ENCODE measurements at places on chromosomes 5 and 9.

DNA sequence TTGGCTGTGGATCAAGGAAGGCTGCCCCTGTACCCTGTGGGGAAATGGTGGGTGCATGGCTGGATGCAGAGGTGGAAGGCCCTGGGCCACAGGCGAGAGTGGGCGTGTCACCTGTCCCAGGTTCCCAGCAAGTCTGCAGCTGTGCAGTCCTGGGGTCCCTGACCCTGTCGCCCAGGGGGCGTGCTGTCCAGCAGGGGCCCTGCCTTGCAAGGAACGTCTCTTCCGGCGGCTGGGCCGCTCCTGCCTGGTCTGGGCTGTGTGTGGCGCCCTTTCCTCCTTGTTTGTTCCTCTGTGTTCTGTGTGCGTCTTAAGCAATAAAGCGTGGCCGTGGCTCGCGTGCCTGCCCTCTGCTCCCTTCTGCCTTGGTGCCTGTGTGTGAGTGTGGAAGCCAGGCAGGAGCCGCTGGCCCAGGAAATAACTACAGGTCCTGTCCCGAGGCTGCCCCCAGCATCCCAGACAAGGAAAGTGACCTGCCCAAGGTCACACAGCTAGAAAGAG is 8.4 kb downstream of the SLC2A6 start:
- no peak for DNase-seq

GRCh38 chr9:36845844-36846243 is 188.2 kb downstream of the PAX5 start:
- no peak for DNase-seq

GRCh38 chr5:9789777-9790176 is 159.6 kb upstream of the TAS2R1 start:
- no peak for DNase-seq

DNA sequence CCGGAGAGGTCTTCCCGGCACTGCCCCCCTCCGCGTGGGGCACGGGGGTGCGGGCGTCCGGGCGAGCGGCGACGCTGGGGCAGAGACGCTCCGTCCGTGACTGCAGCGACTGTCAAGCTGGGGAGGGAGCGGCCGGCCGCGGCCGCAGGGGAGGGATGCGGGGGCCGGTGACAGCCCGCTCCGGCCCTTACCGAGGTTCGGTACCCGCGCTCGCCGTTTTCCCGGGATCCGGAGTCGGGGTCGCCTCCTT is 400 bp downstream of the KDM4C start:
- no peak for DNase-seq

DNA sequence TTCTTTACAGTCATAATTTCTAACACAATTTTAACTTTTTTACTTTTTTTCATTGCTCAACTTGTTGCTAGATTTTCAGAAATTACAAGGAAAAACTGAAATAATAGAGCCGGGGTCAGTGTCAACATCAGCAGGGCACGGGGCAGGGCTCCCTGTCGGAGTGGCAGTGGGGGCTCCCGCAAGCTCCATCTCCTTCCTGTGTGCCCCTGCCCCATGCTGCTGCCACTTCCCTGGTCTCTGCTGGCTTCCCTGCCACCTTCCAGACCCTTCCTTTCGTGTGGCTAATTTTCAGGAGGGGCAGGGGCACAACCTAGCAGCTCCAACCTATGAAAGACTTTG is 1.0 kb upstream of the EXOC3 start:
- DNase-seq = no peak

- no peak for DNase-seq
Observed at GRCh38 chr5:50768634-50769033, 102.2 kb downstream of the PARP8 start.

GRCh38 chr5:134175921-134176510 is 734 bp downstream of the SKP1 start:
- DNase-seq = no peak

- no peak for DNase-seq
Observed at GRCh38 chr5:172791726-172792445, 20.9 kb upstream of the DUSP1 start.

GRCh38 chr9:116423149-116423548 is 264.0 kb upstream of the TRIM32 start:
- no peak for DNase-seq

DNA sequence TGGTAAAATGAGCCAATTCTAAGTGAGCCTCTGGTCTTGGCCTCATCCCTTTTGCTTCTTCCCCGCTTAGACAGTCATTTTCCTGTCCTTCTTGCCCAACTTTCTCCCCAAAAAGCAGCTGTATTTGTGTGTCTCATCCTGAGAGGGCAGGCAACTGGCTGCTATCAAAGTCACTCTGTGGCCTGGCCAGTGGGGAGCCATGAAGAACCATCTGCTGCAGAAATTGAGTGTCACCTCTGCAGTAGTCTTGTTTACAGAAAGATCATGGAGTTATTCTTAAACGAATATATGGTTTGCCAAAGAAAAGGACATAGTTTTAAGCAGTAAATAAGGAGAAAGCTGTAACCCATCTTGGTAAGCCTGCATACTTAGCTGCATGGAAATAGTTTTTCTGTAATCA is 233.6 kb upstream of the ELAVL2 start:
- DNase-seq = no peak

GRCh38 chr5:89342106-89342876 is 459.3 kb upstream of the MEF2C start:
- DNase-seq = no peak

- DNase-seq = no peak
Observed at GRCh38 chr5:179819296-179820126, 1.2 kb upstream of the SQSTM1 start.

DNA sequence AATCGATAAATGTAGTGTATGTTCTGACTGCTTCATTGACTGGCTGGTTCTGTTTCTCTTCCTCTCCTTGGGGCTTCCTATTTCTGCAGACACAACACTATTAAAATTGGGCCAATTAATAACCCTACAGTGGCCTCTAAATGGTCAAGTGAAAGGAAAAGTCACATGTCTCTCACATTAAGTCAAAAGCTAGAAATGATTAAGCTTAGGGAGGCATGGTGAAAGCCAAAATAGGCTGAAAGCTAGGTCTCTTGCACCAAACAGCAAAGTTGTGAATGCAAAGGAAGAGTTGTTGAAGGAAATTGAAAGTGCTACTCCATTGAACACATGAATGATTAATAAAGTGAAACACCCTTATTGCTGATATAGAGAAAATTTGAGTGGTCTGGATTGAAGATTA is 58.2 kb downstream of the CCNH start:
- no peak for DNase-seq

DNA sequence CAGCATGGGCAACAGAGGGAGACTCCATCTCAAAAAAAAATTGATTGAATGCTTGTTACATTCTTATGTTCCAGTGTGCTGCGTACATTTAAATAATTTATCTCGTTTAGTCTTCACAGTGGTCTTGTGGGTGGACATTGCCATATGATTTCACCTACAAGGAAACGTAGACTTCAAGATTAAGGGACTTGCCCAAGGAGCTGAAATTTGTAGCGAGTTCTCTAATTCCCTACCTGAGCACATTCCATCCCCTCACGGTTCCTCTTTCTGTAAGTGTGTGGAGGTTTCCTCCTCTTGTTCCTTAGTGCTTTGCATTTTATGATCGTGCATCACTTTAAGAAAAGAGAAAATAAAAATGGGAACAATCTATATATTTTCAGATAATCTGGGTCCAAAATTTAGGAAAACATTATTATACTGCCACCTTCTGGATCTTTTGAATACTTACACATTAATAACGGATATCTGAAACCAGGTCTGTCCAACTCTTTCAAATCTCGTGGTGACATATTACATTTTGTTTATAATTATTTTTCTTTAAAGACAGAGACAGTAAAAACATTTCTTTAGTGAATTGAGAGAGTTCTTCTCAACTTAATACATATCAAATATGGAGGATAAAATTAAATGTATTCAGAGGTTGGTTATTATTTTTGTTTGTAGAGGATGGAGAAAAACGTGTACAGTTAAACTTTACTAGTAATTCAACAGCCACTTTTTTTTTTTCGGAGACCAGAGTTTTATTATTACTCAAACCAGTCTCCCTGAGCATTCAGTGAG is 29.9 kb upstream of the C7 start:
- DNase-seq = no peak

GRCh38 chr5:175336781-175337180 is 107.2 kb downstream of the DRD1 start:
- DNase-seq = no peak

- DNase-seq = no peak
Observed at GRCh38 chr5:108924457-108924961, 176.8 kb downstream of the FER start.

- no peak for DNase-seq
Observed at GRCh38 chr5:163104464-163104863, 332.9 kb upstream of the CCNG1 start.

GRCh38 chr9:130387398-130387797 is 57.4 kb upstream of the ASS1 start:
- no peak for DNase-seq

DNA sequence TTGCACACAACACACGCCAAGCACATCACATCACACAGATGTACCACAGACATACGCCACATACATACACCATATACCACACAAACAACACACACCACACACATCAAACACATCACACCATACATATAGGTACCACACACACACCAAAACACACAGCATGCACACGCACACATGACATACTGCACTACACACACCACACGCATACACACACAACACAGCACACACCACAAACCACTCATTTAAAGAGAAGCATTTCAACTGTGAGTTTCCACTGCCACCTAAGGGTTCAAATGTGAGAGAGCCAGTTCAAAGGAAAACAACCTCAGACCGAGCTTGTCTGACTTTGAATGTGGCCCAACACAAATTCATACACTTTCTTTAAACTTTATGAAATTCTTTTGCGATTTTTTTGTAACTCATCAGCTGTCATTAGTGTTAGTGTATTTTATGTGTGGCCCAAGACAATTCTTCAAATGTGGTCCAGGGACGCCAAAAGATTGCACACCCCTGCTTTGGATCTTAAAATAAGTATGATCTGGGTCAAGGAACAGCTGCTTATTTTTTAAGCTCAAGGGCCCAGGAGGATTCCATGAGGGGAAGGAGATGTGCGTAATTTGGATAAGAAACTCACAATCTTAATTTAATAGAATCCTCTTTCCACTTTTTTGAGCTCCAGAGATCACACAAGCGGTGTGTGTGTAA is 494.6 kb downstream of the GADD45G start:
- DNase-seq = no peak

GRCh38 chr9:68805890-68806517 is 101.0 kb downstream of the PIP5K1B start:
- DNase-seq = no peak

GRCh38 chr9:2816476-2817141 is 27.3 kb downstream of the PUM3 start:
- DNase-seq = no peak

GRCh38 chr9:114539701-114540380 is 34.6 kb upstream of the WHRN start:
- no peak for DNase-seq

DNA sequence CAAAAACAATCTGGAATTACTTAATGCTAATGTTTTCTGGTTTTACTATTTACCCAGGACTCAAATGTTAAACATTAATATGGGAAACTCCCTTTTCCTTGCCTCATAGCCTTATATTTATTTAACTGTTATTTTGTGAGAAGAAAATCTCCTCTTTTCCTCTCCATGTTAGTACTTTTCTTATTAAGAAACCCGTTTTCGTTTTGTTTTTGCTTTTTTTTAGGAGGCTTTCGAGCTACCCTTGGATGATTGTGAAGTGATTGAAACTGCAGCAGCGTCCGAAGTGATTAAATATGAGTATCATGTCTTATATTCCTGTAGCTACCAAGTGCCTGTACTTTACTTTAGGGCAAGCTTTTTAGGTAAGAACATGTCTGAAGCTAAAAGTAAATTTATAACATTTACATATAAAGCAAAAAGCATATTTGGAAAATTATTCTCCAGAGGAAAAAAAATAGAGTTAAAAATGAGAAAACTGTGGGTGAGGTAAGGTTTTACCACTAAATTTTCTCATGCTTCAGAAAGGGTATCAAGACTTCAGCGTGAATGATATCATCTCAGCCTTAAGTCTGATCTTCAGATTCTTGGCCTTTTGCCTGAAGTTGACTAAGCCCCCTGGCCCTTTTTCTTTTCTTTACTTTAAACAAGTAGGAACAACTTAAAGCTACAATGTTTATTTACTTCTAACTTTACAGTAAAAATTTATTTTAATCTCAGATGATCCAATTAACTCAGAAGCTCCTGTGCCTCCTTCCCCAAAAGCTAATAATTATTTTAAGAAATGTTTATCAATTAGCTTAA is 113.8 kb downstream of the RPS23 start:
- no peak for DNase-seq

- no peak for DNase-seq
Observed at GRCh38 chr5:78562714-78563330, 85.8 kb downstream of the LHFPL2 start.
